Activated CD8-positive, alpha-beta memory T cell treated with anti-CD3 and anti-CD28 coated beads for 48 hours (primary cell): ENCODE measurements at places on chromosomes 5 and 9.

- no peak for DNase-seq
These were observed 7.0 kb downstream of the NDUFB6 start for GRCh38 chr9:32565967-32566366.

DNA sequence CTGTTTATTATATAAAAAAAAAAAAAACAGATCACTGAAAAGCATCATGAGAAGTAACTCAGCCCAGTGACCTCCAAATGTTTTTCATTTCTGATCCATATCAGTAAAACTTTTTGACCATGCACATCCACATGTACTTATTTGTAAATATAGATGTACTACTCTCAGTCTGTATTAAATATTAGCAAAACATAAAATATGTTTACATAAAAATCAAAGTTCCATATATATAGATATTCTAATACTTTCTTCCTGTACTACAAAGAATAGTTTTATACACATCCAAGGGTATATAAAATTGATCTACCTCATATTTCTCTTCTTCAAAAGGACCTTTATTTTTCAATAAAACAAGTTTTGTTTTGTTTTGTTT is 309.1 kb downstream of the RAB3C start:
- DNase-seq, result no peak

DNA sequence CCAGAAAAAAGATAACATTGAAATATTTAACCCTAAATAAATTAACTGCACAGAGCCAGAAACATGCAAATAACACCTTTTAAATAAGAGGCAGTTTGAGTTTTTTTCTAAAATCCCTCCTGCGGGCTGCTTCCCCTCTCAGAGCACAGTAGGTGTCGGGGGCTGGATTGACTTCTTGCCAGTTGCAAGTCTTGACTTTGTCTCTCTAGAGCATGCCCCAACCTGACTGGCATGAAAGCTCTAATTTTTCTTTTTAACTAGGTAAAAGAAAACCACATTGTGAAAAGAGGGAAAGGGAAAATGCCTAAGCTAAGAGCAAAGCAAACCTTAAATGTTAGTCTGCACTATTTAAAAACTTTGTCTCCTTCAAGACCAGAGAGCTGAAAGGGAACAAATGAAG is 46.4 kb upstream of the DNAH5 start:
- DNase-seq, result no peak

DNA sequence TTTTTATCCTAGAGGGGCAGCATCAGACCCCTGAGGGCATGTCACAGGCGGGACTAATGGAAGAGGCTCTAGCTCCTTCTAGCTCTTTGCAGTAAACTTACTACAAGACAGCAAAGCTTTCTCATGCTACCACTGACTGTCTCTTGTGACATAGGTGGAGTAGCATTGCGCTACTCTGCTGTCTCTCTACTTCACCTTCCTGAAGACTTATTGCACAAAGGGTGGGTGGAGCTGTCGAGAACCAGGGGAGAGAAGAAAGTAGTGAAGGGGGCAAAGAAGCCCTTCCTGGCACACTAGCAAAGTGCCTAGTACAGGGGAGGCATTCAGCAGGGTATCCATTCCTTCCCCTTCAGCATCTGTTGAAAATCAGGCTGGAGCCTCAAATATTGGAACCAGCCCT is 36.1 kb upstream of the NEK6 start:
- no peak for DNase-seq

GRCh38 chr9:133275105-133276000 is at the start of gene ABO:
ABO (minus strand) TSS chr9:133275201.
- DNase-seq, result no peak
